ENCODE measurements at places on chromosomes 5 and 9. TPM values are rescaled to one million over a fixed set of nuclear protein-coding genes. Genes with fewer than 3 reads are reported as not detected.

Gene FRMPD1
- not detected for total RNA-seq

Gene LHX3
- total RNA-seq, result not detected

Gene PCDHA11
- not detected for total RNA-seq

Gene ELP1
- total RNA-seq, result 20.3 TPM

Gene PLPPR1
- not detected for total RNA-seq

Gene MEGF10
- 6.3 TPM for total RNA-seq

Gene GBGT1
- 15.4 TPM for total RNA-seq

Gene DNAJC18
- total RNA-seq, result 7.8 TPM

Gene GABRA6
- not detected for total RNA-seq

Gene IL5
- not detected for total RNA-seq

Gene OR2Y1
- not detected for total RNA-seq

Gene ORM2
- not detected for total RNA-seq

Gene GRIA1
- 0.65 TPM for total RNA-seq

Gene PCDHB7
- total RNA-seq, result under 0.01 TPM

Gene CTXN3
- total RNA-seq, result not detected

Gene RPS14
- total RNA-seq, result 4,461 TPM

Gene PCDHB3
- 0.13 TPM for total RNA-seq

Gene STRBP
- 2.2 TPM for total RNA-seq

Gene C9orf40
- 6.2 TPM for total RNA-seq

Gene PGM5
- total RNA-seq, result 0.39 TPM

Gene NOXA1
- total RNA-seq, result 0.26 TPM

Gene INSYN2B
- 14.7 TPM for total RNA-seq

Gene C9orf152
- 0.13 TPM for total RNA-seq

Gene PALM2AKAP2
- 11.9 TPM for total RNA-seq

Gene C9orf72
- total RNA-seq, result 15.6 TPM

Gene NMUR2
- total RNA-seq, result 0.24 TPM

Gene PCDHGA11
- total RNA-seq, result 13.7 TPM

Gene STING1
- 45.4 TPM for total RNA-seq

Gene NSG2
- total RNA-seq, result not detected

Gene GABRA1
- not detected for total RNA-seq

Gene PRR7
- 9.3 TPM for total RNA-seq

Data from epithelial cell of alveolus of lung (primary cell).